Activated T-helper 2 cell treated with anti-CD3 and anti-CD28 coated beads, Interferon-gamma antibody, Interleukin-2, Interleukin-4, amounts not matched to agents 10 μg/mL and 5 μg/mL and 100 μg/mL, durations not matched to agents 14 hours and 24 hours and 36 hours (primary cell): ENCODE measurements at places on chromosomes 16 and 17. TPM values are rescaled to one million over a fixed set of nuclear protein-coding genes. Genes with fewer than 3 reads are reported as not detected.

DNA sequence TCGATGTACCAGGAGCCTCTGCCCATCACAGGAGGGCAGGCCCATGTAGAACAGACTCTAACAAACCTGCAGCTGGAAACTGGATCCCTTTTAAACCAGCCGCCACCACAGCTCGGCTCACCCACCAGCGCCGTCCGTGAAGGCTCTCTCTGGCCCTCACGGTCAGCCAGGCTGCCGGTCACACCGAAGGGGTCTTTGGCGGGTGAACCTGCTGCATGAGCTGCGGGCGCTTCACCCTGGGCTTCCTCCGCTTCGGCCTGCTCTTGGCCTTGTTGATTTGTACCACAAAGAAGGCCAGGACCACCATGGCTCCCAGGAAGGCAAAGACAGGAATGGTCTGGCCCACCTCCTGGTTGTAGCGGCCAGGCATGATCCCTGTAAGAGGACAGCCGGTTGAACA lies 11.7 kb upstream of the SLC38A8 start:
- no peak overlapping the region for H3K4me3 ChIP-seq
- H3K27me3 ChIP-seq, result no peaks in the 10 kb centered on the region
- no peak overlapping the region for H3K27ac ChIP-seq
- peaks cover 61% of the 10 kb centered on the region for H3K36me3 ChIP-seq
- H3K4me1 ChIP-seq, result no peaks in the 10 kb centered on the region

DNA sequence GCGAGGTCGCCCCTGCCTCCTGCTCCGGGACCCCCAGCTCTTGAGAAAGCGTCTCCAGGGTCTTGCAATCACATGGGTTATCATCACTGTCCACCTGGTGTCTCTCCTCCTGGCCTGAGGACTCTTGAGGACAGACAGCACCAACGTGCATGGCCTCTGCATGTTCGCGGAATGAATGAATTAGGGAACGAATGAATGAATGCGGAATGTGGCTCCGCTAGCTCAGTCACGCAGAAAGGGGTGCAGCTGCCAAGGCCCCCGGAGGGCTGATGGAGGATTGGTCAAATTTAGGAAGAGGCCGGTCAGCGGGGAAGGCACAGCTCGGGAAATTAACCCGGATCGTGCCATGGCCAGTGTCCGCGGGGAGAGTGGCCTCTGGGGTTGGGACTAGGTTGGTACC lies 3.3 kb downstream of the FBXL16 start:
- H3K27ac ChIP-seq, result no peak overlapping the region
- H3K36me3 ChIP-seq, result no peaks in the 10 kb centered on the region
- H3K27me3 ChIP-seq, result peaks cover 22% of the 10 kb centered on the region
- no peak for DNase-seq

GRCh38 chr17:28925912-28926365 lies 23.1 kb upstream of the DHRS13 start:
- peak; percentile 59 for DNase-seq
- peaks cover 83% of the 10 kb centered on the region for H3K36me3 ChIP-seq
- peak overlapping the region; percentile 73 for H3K27ac ChIP-seq
- H3K27me3 ChIP-seq, result no peaks in the 10 kb centered on the region
- H3K4me1 ChIP-seq, result peaks cover 49% of the 10 kb centered on the region
- H3K4me3 ChIP-seq, result peak overlapping the region; percentile 26

DNA sequence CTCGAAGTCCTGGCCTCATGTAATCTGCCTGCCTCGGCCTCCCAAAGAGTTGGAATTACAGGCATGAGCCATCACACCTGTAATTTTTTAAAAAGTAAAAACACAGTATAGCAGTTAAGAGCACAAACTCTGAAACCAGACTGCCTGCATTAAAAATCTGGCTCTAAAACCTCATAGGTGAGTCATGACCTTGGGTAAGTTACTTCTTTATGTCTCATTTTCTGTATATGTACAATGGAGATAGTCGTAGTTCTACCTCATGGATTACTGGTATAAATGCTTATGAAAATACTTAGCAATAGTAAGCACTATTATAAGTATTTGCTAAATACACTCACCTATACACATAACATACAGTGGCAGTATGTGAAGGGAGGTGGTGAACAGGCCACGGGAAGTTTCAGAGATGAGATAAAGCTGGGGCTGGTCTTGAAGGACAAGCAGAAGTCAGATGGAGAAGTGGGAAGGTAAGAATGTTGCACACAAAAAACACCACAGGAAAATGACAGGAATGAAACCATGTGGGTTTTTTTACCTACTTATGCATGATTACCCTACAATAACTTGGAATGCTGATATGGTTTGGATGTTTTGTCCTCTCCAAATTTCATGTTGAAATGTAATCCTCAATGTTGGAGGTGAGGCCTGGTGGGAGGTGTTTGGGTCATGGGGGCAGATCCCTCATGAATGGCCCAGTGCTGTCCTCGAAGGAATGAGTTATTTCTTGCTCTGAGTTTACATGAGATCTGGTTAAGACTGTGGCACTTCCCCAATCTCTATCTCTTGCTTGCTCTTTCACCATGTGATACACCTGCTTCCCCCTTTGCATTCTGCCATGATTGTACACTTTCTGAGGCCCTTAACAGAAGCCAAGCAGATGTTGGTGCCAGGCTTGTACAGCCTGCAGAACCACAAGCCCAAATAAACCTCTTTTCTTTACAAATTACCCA lies 33.9 kb downstream of the ZNF652 start:
- no peaks in the 10 kb centered on the region for H3K27me3 ChIP-seq
- no peak for DNase-seq
- H3K27ac ChIP-seq, result no peak overlapping the region
- no peaks in the 10 kb centered on the region for H3K36me3 ChIP-seq

- peak within 1 kb of the TSS; percentile 79 for H3K27ac ChIP-seq
- peak within 1 kb of the TSS; percentile 87 for H3K4me3 ChIP-seq
- H3K27me3 ChIP-seq, result peaks cover 8% of the 10 kb centered on the region
- no peak for DNase-seq
Measured at GRCh38 chr16:397135-397661, at the start of gene NME4. Gene NME4, plus strand, starts transcription at chr16:397199. Its CDS starts 24 bp downstream, at chr16:397223.

- no peak overlapping the region for H3K4me3 ChIP-seq
- no peaks in the 10 kb centered on the region for H3K4me1 ChIP-seq
Measured at GRCh38 chr17:74252211-74252610, 21.8 kb upstream of the DNAI2 start.

DNA sequence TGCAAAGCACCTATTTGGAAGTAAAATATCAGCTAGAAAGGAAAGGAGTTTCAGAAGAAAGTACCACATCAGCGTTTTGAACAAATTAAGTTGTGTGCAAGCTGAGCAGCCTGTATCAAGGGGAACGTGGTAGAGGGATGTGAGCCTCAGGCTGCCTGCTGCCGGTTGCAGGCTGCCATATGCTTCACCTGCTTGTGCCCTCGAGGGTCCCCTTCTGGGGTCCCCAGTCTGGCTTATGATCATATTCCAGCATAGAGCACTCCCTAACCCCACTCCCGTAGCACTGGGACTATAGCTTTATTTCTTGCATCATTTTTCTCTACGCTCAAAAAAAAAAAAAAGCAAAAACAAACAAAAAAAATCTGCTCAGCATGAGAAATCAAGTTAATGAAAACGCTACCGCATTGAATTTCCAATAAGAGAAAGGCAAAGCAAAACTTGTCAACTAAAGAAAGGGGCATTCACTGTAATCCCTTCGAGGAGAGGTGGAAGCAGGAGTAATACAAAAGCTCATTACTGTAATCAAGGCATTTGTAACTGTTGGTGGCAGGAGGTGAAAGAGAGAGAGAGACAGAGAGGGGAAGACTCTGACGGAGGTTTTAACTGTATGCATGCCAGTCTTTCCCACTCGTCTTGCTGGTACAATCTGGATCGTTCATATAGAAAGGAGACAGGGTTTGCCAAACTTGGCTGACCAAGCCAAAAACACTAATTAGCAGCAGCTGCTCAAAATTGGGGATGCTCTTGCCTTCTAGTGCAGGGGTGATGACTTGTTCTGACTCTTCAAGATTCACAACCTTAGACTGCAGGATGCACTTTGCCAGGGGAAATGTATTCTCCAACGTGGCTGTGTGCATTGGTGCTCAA lies 258.2 kb upstream of the HSBP1 start:
- DNase-seq, result no peak
- H3K27me3 ChIP-seq, result no peaks in the 10 kb centered on the region
- H3K4me3 ChIP-seq, result no peak overlapping the region

DNA sequence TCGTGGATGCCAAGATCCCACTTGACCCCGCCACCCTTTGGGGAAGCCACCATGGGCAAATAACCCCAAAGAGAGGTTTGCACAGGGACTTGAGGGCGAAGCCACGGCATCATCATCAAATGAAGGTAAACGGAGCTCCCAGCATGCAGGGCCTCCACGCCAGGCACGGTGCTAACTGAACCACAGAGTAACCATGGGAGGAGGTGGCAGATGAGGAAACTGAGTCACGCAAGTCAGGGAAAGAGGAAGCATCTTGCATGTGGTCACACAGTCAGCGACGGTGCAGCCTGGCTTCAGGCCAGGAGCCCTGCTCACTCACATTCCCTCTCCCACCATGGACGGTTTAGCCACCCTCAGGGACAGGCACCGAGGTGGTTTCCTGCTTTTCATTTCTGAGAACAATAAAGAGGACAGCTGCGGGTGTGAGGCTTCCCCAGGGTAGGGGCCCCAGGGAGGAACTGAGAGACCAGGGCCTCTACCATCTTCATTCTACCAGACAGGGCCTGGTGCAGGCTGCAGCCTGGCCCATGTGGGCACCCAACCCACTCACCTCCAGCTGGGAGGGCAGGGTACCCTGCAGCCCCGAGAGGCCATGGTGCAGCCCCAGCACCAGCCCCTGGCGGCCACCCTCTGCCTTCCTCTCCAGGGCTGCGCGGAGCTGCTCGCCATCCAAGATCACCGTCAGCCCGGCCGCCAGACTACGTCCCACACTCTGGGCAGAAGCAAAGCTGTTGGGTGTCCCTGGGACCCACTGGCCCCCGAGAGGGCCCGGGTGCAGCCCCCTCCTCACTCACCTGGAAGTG lies 78.3 kb downstream of the RMI2 start:
- no peak overlapping the region for H3K27ac ChIP-seq
- no peak for DNase-seq
- H3K36me3 ChIP-seq, result no peaks in the 10 kb centered on the region
- no peaks in the 10 kb centered on the region for H3K27me3 ChIP-seq

DNA sequence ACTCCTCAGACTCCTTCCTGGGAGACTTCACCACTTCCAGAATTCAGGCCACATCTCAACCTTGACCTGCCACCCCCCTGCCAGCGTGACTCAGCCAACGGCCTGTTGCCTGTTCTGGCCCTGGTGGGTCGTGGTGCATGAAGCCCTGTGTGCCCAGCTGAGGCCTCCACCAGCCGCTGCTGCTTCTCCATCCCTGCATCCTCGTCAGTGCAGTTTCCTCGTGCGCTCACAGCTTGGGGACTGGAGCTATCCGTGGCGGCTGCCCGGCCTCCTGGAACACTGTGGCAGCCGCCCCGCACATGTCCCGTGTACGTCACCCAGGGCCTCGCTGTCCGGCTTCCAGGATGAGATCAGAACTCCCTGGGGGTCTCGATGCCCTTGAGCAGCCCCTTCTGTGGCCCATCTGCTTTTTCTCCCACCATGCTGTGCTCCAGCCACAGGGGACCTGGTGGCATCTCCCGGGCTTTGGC lies 8.0 kb upstream of the TEDC2 start:
- H3K4me3 ChIP-seq, result no peak overlapping the region
- H3K36me3 ChIP-seq, result peaks cover 71% of the 10 kb centered on the region

DNA sequence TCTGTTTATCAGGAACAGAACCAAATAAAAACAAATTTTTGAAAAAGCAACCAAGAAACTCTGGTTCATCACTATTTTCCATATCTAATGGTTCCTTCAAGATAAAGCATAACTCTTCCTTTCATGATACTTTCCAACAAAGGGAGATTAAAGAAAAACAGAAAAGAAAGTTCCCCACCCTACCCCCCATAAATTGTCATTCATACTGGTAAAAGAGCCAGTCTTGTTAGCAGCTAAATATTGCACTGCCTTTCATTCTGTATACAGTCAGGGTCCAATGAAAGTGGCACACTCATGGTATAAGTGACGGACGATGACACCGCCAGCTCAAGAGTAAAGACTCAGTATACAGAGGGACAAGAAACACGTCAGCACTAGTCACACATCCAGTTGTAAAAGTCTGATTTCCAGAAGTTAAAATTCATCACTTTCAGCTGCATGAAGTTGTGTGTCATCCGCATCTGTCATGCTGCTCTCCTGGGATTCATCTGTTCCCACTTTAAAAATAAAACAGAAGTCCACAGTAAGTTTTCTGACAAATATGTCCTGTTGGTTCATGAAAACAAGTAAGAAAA lies 68.5 kb downstream of the CDC27 start:
- H3K4me3 ChIP-seq, result no peak overlapping the region
- peaks cover 44% of the 10 kb centered on the region for H3K36me3 ChIP-seq
- no peaks in the 10 kb centered on the region for H3K27me3 ChIP-seq

DNA sequence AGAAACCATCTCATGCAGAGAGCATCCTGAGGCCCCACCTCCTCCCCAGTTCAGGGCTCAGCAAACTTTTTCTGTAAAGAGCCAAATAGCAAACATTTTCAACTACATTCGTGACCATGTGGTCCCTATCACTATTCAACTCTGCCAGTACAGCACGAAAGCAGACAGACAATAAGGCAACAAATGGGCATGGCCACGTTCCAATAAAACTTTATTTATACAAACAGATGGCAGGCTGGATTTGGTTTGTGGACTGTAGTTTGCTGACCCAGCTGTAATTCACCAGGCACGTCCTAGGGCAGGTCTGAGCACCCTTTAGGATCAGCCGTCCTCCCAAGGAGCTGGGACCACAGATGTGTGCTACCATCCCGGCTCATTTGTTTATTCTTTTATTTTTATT lies 27.1 kb upstream of the GPRC5C start:
- no peaks in the 10 kb centered on the region for H3K4me1 ChIP-seq
- no peak for DNase-seq
- H3K4me3 ChIP-seq, result no peak overlapping the region
- H3K27ac ChIP-seq, result no peak overlapping the region
- peaks cover 4% of the 10 kb centered on the region for H3K27me3 ChIP-seq

DNA sequence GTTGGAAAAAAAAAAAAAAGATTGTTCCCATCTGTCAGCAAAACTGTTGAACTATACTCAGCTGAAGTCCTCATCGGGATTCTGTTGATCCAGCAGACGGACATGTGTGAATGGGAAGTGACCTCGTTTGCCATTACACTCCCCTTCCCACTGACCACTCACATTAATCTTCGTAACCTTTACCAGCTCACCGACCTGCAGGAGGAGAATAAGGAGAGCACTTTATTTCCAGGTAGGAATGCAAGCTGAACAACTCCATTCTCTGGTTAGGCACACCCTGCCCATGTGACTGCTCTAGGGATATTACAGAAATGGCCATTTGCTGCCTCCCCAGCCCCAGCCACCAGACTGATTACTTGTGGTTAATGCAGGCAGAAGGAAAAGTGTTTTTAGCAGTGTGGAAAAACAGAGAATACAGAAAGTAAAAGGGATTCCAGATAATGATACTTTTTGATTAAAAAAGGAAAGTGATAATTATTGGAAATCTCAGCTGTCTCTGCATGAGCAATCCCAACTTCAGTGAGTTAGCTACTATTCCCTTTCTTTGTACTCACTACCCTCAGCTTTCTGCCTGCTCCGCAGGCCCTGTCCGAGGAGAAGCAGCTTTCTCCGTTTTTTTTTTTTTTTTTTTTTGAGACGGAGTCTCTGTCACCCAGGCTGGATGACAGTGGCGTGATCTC lies 23.6 kb upstream of the YWHAE start:
- peaks cover 52% of the 10 kb centered on the region for H3K36me3 ChIP-seq
- H3K4me3 ChIP-seq, result no peak overlapping the region
- H3K4me1 ChIP-seq, result peaks cover 11% of the 10 kb centered on the region
- peak overlapping the region; percentile 3 for H3K27ac ChIP-seq
- DNase-seq, result no peak

GRCh38 chr17:30586818-30587595 lies 109.8 kb downstream of the GOSR1 start:
- no peaks in the 10 kb centered on the region for H3K36me3 ChIP-seq
- H3K4me3 ChIP-seq, result no peak overlapping the region
- H3K27ac ChIP-seq, result peak overlapping the region; percentile 30
- H3K4me1 ChIP-seq, result peaks cover 7% of the 10 kb centered on the region

The PRR35 gene
- total RNA-seq, result not detected in 2 replicates

The DNAH2 gene
- not detected in 2 replicates for total RNA-seq

The CTF1 gene
- 0.21 and 0.30 TPM in 2 replicates for total RNA-seq

The GPR179 gene
- not detected in 2 replicates for total RNA-seq

The EPX gene
- not detected in 2 replicates for total RNA-seq
